ENCODE measurements at places on chromosomes 6 and 20.

- DNase-seq, result no peak
Observed at GRCh38 chr20:20638878-20639277, 73.6 kb downstream of the RALGAPA2 start.

DNA sequence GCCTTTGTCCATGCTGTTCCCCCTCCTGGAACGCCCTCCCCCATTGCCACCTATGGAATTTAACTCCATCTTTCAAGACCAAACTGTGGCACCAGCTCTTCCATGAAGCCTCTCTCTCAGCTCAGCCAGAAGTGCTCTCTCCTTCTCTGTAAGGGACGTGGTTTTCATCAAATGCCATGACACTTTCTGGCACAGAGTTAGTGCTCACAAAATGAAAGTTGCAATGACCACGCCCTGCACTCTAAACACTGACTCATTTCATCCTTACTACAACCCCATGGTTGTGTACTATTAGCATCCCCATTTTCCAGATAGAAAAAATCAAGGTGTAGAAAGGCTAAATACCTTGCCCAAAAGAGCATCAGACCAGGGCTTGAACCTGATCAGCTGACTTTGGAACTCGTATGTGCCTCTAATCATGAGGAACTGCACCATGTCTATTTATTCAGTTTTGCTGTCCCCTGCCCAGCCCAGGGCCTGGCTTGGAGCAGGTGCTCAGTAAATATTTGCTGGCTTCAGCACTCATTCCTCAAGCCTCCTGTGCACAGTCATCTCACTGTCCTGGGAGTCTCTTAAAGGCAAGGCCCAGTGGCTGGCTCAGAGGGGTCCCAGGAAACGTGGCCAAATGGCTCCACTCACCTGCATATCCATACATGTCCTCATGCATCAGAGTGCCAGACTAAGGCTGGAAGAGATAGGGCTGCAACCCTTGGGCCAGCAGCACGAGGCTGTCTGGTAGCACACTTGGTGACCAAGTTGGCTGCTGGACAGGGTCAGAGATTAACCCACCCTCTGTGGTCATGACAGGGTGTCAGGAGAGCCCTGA, 77.9 kb downstream of the MRPL14 start:
- DNase-seq, result no peak

GRCh38 chr6:37725957-37726356, 28.3 kb upstream of the MDGA1 start:
- no peak for DNase-seq

GRCh38 chr6:76684875-76685274, 612.4 kb upstream of the IMPG1 start:
- DNase-seq, result no peak

DNA sequence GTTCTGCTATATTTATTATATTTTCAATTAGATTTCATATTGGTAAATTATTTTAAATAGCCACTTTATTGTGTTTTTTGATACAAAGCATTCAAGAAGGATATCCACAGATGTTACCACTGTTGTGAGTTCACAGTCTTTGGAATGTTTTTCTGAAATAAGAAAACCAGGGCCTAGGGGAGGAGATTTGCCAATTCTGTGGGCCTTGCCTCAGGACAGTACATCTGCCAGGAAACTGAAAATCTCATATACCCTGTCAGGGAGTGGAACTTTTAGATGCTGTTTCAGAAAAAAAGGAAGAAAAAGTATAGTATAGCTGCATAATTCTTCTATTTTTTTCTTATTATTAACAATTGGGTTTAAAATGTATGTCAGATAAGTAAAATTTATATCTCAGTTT, 995.9 kb upstream of the ADGRB3 start:
- DNase-seq, result no peak

- no peak for DNase-seq
Observed at GRCh38 chr6:143337201-143337949, 113.1 kb downstream of the ADAT2 start.

GRCh38 chr6:14511061-14511586, 393.6 kb downstream of the CD83 start:
- DNase-seq, result no peak

DNA sequence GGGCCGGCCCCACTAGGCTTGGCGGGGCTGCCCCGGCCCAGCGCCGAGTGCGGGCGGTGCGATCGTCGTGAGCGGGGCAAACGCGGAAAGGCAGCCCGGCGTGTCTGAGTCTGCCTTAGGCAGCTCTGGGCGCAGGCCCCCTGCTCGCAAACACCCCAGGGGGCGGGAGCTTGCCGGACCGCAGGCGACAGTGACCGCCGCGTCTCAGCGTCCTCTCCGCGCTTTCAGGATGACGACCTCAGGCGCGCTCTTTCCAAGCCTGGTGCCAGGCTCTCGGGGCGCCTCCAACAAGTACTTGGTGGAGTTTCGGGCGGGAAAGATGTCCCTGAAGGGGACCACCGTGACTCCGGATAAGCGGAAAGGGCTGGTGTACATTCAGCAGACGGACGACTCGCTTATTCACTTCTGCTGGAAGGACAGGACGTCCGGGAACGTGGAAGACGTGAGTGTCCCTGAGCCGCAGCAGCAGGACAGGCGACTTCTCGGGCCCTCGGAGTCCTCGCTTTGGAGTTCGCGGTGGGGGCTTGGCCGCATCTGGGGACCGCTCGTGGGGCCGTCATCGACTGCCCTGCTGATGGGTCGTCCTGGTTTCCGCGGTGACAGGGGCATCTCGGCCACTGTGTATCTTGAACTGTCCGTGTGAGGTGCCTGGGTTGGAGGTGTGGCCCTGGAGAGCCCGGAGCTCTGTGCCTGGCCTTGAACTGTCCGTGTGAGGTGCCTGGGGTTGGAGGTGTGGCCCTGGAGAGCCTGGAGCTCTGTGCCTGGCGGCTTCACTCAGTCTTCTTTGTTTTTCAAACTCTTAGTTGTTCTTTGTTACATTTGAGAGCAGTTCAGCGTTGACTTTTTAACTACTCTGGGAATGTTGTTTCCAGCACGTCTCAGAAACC, 786 bp downstream of the ADRM1 start:
- no peak for DNase-seq

DNA sequence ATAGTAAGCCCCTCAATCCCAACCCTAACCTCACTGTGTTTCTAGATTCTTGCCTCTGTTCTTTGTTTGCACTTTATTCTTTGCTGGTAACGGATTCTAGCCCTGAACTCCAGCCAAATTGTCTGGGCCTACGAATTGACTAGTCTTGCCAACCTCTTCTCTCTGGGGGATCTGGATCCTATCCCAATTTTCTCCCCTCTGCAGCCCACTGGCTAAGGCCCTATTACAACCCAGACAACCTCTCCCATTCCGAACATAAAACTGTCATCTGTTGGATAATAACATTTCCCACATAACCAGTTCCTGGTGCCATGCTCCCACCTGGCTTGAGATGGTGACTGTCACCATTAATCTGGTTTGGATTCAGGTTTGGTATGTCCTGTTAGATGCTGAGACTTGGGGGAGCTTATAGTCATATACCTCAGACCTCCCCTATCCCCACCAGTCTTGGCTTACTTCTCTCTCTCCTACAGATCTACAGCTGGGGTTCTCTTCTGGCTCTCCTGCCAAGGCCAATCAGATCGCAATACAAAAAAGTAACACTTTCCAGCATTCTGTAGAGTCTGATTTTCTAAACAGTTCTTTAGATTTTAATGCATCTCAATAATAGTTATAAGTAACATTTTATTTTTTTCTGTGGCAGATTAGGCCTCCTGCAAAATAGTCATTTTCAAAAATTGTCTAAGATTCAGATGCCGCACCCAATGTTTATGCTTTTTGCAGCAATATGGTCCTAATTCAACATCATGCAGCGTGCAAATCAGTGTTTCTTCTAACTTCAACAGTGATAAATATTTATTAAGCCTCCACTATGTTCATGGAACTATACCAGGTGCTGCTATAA, 29.8 kb upstream of the AHI1 start:
- no peak for DNase-seq

DNA sequence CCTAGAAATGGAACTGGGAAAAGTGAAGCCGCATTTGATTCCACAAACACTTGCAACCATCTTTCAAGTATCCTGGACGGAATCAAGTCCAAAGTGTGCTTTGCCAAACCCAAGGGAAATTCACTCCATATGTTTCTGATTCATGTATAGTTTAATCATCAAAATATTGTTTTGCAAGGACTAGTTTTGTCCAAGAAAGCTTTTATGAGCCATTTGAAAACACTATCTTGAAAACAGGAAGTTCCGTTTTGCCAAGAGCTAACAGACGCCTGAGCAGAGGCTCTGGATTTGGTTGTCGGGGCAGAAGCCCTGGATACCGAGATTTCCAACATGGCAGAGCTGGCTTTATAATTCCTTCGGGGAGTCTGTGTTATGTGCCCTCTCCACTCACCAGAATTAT, 251.1 kb downstream of the PHACTR1 start:
- no peak for DNase-seq

- DNase-seq, result no peak
Observed at GRCh38 chr6:152246554-152247337, 390.4 kb downstream of the SYNE1 start.

DNA sequence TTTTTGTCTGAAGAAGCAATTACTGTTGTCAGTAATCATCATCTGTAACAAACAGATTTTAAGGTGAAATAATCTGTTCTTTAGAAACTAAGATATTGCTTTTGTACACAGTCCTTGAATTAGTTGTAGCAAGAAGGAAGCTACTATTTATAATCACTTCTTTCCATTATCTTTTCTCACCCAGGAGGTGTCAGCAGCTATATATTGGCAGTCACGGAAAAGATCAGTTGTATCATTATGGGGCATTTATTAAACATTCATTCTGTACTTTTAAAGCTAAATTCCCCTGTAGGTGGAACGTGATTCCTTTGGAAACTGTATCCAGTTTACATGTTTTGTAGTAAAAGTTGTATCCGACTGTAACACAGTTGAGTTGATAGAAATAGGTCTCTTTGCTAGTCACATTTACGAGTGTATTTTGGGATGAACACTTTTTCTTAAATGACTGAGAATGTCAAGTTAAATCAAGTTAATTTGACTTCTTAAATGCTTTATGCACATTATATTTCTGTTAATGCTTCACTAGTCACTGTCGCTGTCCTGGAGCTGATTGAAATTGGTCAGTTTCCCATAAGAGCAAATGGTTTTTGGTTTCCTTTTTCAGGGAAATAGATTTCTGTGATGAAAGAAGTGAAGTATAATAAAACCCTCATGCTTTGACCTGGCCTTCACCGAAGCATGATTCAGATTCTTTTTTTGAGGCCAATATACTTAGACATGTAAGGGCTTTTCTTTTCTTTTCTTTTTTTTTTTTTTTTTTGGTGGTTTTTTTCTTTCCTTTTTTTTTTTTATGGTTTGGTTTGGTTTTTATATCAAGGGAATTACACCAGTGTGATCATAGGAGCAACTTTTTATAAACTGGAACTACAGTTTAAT, 5.1 kb downstream of the QKI start:
- DNase-seq, result peak; percentile 71

- DNase-seq, result no peak
Observed at GRCh38 chr20:8964959-8965562, 103.8 kb upstream of the PLCB4 start.

DNA sequence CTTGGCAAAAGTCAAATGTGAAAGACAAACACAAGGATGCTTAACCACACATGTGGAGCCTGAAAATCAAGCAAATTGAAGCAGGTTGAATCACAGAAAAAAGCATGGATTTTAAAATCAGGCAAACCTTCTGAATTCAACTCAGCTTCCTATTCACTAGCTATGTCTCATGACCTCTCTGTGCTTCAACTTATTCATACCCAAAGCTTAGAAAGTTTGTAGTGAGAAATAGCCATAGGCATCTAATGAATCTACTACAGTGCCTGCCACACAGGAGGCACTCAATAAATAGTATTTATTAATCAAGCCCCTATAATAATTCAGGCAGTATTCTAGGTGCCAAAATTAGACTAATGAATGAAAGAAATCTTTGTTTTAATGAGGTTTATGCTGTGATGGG, 112.2 kb upstream of the TNFAIP3 start:
- no peak for DNase-seq

DNA sequence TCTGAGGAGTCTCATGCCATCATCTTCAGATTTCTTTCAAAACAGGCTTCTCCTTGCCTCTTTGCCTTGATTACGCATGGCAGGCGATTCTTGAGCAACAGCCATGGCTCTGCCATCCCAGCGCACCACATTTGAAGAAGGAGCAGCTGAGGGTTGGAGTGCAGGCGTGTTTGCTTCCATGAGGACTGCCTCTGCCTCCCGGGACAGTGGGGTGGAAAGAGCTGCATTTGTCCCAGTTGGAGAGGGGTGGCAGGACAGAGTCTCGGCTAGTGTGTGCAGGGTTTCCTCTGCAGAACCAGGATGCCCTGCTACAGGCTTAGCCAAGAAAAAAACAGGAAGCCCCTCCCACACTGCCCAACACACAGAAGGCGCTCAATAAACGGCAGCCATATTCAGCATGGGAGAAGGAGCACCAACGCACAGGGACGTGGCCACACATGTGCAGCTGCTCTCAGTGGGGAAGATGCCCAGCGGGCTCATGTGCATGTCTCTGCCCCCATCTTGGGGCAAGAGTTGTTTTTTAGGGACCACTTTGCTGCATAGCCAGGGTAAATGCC, 36.6 kb downstream of the IRF4 start:
- no peak for DNase-seq

- DNase-seq, result no peak
Observed at GRCh38 chr6:105501246-105501645, 98.4 kb upstream of the PREP start.

DNA sequence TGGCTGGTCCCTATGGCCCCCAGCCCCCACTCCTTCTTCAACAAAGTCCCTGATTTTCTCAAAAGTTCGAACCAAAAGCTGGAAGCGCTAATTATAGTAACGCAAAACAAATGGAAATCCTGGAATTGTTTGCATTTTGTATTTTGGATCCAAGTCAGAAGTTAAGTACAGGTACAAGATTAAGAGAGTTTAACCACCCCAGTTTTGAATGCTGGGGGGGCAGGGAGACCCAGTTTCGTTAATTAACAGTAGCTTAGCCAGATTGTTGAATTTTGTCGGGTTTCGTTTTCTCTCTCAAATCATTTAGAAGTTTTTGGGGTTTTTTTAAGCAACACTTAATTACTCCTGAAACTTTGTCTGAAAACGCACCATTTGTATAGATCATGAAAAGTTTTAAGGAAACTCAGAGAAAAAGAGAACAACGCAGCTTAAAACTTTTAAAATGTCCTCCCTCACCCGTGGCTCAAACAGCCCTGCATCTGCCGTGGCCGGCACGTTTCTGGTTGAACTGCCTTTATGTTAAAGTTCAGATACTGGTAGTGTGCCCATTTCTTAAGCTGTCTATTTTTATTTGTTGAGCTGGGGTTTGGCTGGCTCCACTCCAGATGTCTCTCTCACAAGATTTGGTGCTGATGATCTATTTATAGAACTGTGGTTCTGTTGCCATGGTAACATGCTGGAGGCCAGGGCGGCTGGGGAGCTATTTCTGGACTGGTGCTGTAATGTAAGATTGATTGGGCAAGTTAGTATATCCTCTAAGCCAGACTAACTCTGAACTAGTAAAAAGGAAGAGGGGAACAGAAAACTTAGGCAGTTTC, 55.0 kb downstream of the GNAS start:
- peak; percentile 69 for DNase-seq

GRCh38 chr6:14817074-14817473, 428.8 kb upstream of the JARID2 start:
- DNase-seq, result no peak

GRCh38 chr6:34508425-34508824, 42.5 kb downstream of the PACSIN1 start:
- DNase-seq, result no peak

GRCh38 chr6:154622618-154623336, 110.4 kb upstream of the SCAF8 start:
- no peak for DNase-seq
